ENCODE measurements at places on chromosomes 12 and 14.

GRCh38 chr12:9813821-9814798, 13.2 kb upstream of the KLRF1 start:
- DNase-seq, result peak; percentile 37

- DNase-seq, result no peak
These were observed 17.3 kb upstream of the DHRS4 start for GRCh38 chr14:23936084-23936829.

- no peak for DNase-seq
These were observed 21.6 kb downstream of the RERGL start for GRCh38 chr12:18068355-18068754.

- no peak for DNase-seq
These were observed 32.0 kb upstream of the LRRK2 start for GRCh38 chr12:40192704-40193255.

- no peak for DNase-seq
These were observed 29.5 kb upstream of the CISTR start for GRCh38 chr12:53781228-53781801.

DNA sequence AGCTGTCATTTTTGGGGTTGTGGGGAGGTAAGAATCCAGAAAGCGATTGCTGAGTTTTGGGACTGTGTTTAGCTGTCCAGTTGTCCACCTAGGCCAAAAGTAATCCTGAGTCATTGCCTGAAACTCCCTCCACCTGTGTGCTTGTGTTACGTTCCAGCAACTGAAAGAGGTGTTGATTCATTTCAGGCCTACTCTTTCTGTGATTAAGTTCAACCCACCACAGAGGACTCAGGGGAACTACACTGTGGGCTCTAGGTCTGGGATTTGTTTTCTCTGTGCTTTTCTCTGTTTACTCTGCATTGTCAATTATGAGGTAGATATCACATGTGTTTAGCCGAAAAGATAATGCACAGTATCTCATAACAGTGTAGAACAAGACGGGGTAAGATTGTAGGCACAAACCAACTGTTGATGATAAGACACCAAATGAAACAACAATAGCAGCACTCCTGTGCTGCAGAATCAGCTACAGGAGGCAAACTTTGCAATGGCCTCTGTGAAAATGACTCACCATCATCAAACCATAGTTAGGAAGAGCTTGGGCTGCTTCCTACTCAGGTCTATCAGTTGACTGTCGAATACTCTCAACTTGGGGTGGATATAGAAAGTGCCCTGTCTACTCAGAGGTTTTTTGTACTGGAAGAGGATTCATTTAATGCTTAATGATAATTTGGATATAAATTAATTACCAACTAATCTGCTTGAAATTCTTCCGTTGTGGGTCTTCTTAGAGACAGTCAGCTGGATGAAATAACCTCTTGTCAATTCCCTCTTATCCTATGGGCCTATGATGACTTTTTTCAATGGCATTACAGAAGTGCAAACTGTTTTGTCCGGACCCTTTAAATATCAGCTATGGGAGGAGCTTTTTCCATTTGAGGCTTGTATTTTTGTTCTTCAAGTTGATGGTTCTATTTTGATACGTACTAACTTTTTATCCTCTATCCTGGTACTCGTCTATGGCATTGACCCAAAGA, 385.9 kb downstream of the BMP4 start:
- DNase-seq, result no peak

DNA sequence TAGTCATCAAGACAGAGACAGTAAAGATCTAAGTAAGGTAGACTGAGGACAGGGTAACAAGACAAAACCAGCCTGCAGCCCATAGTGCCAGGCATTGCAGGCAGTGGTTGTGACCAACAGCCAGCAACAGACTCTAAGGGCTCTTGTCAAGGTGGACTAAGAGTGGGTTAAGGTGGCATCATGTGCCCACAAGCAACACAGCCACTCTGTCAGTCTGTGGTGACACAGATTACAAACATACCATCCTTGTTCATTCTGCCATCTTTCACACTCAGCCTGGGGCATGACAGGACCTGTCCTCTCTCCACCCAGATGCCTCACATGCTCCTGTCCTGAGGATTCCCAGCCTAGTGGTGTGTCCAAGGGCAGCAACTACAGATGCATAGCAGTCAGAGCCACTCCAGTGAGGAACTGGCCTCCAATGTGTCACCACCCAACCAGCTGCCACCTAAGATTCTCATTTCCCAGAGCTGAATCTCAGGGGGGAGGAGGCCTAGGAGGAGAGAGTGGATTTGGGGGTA, 28.3 kb downstream of the VDR start:
- DNase-seq, result no peak

GRCh38 chr12:62259631-62259992, 592 bp upstream of the USP15 start:
- DNase-seq, result no peak

All from amniotic epithelial cell (primary cell).